Lung microvascular endothelial cell (primary cell): ENCODE measurements at places on chromosomes 2 and 18.

GRCh38 chr18:62460851-62461300, 61.9 kb upstream of the ZCCHC2 start:
- no peak for DNase-seq

DNA sequence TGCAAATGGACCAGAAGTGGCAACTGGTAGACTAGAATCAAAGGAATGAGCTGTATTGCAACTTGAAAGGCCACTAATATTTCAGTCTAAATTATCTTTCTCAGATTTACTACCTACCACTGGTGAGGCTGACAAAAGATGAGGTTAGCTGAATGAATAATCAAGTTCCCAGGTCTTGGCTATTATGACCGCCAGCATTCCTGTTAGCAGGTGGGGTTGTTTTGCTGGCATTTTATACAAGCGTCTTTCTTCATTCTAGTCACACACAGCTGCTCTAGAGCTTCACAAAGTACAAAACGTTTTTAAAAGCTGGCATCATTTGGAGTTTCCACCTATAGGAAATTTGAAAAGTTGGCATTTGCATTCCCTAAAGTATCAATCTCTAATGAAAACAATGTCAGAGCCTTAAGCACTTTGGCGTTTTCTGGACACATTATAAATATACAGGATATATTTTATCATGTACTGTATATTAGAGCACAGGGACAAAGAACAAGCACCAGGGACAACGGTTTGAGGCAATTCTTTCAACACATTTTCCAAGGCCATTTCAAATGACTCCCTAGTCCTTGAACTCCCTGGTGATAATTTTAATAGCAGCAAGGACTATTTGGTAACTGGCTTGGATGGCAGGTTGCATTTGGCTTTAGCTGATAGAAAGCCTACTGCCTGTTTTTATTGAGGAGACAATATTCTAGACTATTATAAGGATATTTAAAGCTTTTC, 410.2 kb upstream of the CHST9 start:
- DNase-seq, result no peak

DNA sequence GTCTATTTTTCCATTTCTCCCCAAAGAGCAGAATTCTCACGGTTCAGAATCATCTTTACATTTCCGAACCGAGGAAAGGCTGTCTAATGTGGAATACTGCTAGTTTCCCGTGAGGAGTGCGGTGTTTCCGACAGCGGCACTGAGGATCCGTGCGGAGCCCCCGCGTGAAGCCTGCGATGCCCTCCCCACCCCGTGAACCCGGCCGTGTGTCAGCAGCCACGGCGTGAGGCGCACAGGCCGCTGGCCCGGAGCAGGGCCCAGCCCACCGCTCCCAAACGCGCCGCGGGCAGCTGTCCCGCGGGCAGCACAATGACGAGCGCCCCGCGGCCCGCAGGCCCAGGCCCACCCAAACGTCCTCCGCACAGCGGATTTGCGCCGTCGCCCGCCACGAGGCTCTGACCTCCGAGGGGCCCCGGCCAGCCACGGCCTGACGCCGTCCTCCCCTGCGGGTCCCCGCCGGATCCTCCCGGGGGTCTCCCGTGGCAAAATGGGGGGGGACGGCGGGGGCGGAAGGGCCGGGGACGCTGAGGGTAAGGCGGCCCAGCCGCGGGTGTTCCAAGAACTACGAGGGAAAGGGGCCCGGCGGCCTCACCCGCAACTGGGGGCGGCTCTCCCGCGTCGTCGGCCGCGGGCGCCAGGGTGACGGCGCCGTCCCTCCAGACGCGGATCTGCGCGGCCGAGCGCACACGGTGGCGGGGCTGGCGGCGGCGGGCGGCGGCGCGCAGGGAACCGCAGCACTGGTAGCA, 796 bp downstream of the SPIRE1 start:
- peak; percentile 64 for DNase-seq

GRCh38 chr2:218627939-218628338, 20.2 kb downstream of the PLCD4 start:
- DNase-seq, result no peak

GRCh38 chr18:76764291-76764901, 58.0 kb upstream of the ZNF236 start:
- DNase-seq, result no peak

- peak; percentile 3 for DNase-seq
Measured at GRCh38 chr2:43745457-43745856, 28.4 kb upstream of the DYNC2LI1 start.

DNA sequence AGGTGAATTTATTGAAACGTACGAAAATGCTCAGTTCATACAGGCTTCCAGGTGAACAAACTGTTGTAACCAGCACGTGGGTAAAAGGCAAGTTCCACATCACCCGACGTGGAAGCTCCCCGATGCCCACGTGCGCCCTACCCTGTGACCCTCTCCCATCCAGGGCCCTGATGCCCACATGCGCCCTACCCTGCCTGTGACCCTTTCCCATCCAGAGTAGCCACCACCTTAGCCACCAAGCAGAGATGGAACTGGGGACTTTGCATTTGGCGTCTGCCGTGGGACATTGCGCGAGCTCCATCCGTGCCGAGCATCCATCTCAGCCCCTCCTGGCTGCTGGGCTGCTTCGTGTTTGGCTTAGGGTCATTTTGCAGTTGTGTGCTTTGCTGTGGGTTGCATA, 37.5 kb downstream of the ANO7 start:
- DNase-seq, result no peak

DNA sequence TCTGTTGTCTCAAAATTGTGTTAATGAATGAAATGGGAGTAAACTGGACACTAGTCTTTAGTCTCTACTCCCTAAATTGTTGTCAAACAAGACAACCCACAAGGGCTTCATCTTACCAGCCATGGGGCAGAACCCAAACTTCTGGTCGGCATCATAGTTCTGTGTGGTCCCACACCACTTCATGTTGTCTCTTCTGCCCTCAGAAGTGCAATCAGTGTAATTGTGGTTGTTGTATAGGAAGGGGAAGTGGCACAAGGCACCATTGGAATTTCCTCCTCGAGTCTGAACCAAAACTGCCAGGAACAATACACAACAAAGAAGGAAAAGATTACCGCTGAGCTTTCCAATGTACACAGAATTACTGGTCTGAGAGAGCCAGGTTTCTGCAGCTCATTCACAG, 12.6 kb downstream of the FN1 start:
- DNase-seq, result peak; percentile 53

GRCh38 chr18:12248926-12249720, 5.0 kb upstream of the CIDEA start:
- no peak for DNase-seq

DNA sequence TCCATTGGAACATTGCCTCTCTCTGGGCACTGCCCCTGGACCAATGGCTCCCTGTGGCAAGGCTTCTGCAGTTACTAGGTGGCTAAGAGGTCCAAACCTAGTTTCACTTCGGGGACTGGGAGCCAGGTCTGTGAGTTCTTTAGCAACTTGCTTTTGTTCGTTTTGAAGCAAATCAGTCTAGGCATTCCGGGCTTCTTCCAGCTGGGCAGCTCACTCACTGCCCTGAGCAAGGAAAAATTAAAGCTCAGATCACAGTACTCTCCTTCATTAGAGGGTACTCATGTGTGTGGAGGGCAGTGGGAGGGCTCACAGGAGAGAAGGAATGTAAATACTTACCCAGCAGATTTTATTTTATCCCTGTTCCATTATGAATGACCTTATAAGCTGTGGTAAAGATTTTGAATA, 80.3 kb downstream of the SPP2 start:
- DNase-seq, result no peak

DNA sequence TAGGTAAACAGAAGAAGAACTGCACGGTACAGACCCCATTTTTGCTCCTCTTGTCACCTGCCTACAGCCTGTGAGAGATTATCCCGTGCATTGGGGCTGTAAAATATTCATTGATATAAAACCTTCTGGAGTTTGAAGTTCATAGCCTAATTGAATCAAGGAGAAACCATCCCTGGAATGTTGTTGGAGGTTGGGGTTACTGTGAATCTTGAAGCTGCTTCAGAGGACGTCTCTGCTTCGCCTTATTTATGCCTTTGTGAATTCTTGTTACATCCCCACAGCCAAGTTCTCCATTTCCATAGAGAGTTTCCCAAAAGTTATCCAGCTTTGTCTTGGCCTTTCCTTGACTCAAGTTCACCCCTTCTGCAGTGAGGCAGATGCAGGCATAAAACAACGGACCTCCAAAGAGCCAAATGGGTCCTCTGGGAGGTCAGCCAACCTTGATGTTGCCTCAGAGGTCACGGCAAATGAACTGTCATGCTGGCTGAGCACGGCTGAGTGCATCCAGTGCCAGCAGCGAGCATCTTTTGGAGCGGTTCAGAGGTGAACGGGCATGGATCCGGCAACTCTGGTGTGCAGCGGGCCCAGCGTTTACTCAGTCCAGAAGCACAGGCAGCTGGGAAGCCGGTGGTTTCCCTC, 317.6 kb downstream of the PRKCE start:
- no peak for DNase-seq

DNA sequence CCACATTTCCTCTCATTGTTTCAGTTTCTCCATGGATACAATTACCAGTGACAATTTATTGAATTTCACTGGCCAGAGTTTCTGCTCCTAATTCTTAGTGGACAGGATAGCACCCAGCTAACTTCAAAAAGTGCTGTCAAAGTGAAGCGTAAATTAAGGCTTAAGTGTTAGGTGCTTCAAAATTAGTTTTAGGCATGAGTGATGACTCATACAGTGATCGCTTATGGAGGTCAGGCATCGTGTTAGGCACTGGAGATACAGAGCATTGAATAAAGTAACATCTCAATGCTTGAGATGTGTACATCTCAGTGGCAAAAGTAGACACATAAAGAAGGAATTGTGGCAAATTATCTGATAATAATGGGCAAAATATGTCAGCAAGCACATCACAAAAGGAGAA, 40.8 kb downstream of the NOSTRIN start:
- DNase-seq, result no peak

GRCh38 chr2:231947694-231948093, 13.8 kb upstream of the DIS3L2 start:
- DNase-seq, result no peak

DNA sequence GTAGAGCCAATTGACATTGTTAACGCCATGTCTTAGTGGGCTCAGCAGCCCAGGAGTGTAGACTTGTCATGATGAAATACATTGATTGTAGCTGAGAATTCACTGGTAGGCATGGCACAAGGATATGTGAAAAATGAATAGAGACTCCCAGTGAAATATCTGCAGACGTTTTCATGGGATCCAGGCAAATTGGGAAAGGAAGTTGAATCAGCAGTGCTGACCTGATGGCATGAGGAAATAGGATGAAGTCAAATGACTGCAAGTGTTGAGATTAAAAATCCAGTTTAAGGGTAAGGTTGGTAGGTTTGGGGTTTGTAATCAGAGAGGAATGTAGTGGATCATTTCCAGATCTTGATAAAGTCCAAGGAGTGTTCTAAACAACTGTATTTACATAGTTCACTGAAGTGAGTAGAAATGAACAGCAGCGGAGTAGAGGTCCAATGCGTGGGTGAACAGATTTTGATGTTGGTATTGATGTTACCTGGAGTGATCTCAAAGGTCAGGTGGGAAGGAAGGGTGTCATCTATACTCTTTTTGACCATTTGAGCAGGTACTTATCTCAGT, 24.6 kb downstream of the INSIG2 start:
- DNase-seq, result peak; percentile 43

- DNase-seq, result no peak
Measured at GRCh38 chr18:78085241-78086185, 835.9 kb downstream of the GALR1 start.

- DNase-seq, result no peak
Measured at GRCh38 chr18:10783941-10784340, 258.1 kb downstream of the NAPG start.

DNA sequence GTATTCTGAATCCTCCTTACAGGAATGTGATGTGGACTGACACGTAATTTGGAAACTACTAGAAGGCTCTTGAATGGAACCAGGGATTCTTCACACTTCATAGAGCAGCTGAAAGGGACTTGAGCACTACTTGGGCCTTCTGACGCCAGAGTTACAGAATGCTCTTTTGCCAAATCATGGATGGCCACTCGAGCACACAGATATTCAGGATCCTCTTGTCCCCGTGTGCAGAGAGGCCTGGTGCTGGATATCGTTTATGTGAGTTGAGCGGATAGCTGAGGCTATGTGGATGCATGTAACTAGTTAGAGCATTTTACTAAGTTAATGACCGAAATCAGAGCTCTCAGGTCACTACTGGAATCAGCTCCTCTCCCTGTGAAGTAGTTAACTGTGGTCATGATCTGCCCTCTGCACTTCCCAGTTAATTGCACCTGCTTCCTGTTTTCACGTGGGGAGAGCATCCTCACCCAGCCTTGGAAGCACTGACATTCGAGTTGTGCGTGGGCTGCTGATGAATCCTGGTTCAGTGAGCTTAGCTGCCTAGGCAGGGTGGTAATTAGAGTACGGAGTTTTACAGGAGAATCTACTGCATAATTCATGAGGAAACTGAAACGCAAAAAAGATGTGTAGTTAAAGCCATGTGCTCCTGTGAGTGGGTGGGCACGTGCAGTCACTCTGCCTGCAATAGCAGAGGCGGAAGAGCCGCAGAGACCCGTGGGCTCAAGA, 5.2 kb upstream of the TPO start:
- DNase-seq, result no peak

- no peak for DNase-seq
Measured at GRCh38 chr2:161312996-161313395, 4.8 kb downstream of the PSMD14 start.

DNA sequence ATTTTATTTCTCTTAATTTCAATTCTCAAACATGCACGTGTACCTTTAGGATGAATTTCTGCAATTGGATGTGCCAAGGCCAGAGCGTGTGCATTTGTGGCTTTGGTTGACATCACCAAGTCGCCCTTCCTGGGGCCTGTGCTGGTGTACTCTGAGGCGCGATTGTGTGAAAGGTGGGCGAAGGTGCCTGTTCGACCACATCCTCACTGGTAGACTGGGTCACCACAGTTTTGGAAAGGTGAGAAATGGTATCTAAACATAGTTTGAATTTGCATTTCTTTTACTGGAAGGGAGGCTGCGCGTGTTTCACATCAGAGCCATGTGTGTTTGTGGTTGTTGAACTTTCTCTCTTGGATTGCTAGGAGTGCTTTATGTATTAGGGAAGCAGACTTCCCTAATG, 89.8 kb downstream of the LDLRAD4 start:
- no peak for DNase-seq

DNA sequence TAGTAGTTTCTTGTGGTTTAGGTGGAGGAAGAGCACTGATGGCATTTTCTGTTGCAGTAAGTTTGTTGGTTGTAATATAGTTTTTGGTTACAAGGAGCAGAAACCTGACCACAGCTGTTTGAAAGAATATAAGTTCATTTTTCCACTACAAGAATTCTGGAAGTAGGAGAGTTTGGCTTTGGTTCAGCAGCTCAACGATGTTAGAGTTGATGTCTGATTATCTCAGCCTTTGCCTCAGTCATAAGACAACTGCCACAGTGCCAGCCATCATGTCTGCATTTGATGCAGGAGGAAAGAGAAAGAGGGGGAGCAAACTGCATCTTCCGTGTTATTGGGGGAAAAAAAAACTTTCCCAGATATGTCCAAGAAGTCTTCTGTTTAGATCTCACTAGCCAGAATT, 119.1 kb downstream of the LYPD1 start:
- DNase-seq, result no peak

DNA sequence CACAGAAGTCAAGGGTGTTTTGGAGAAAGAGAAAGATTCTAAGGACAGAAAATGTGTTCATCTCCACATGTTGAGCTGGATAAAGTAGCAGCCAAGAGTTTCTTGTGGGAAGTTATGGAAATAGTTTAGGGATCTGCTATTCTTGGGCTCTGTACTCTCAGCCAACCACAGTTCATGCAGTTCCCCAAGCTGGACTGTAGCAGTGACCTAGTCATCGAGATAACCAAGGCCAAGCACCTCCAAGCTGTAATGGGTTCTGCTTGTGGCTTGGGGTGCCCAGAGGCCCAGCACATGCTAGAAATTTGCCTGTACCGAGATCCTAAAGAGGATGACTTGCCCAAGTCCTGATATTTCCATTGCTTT, 91.9 kb upstream of the RASGRP3 start:
- DNase-seq, result no peak
